ENCODE measurements at places on chromosomes 5 and 9.

- DNase-seq, result no peak
Measured at GRCh38 chr5:155629597-155629996, 616.0 kb downstream of the KIF4B start.

DNA sequence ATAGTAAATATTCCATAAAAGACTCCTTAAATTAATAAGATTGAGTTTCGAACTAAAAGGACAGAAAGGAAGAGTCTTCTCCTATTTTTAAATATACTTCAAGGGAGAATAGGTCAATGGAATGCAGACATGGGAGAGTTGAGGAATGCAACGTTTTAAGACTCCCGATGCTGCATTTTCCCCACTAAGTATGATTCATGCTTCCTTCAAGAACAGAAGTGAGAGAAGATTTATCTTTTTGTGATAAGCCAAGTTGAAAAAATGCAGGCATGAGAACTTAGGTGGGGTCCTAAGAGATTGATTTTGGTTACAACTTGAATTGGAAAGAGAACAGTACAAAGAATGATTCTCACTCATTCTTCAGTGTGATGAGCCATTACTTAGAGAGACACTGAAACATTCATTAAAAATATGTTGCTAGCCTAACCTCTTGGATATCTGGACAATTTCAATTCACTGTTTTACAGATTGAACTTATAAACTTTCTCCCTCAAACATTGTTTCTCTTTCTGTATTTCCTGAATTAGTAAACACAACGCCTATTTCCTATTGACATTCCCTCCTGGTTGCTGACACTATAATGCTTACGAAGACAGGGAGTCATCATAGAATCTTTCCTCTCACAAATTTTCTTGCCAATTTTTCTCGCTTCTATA, 1666.1 kb upstream of the WWC1 start:
- DNase-seq, result no peak

DNA sequence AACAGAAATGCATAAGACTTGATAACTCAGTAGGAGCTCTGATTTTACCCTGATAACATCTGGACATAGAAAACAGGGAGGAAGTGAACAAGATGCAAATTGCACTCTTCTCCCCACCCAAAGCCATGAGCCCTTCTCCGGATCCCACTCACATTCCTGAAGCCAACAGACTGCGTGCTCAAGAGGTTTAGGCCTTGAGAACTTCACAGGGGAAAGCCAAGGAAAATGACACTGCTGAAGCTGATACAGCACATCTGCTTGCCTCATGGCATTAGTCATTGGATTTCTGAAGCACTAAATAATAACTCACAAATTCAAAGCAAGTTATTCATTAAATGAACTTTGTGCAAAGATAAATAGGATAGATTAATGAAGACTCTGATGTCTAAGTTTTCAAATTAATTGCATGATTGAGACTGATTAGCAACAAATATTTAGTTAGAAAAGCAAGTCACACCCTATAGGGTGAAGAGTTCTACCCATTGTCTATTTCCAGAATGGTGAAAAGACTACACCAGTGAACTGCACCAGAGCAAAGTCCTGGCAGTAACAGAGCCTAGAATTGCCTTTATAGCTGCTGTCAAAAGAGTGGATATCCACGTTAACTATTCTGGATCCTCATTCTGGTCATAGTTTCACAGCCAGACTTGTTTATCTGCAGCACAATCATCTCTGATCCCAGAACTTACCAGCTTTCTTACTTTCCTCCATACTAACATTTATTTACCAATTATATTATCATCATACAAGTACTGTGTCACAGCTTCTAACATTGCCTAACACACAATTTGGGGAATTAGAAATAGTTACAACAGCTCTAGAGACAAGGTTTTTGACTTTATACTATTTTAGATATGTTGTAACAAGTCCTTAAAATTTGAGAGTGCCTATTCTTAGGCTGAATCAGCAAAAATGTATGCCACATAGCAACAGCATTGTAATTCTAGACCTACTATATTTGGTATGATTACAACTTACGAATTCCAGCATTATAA, 432.1 kb upstream of the RGMB start:
- DNase-seq, result no peak

DNA sequence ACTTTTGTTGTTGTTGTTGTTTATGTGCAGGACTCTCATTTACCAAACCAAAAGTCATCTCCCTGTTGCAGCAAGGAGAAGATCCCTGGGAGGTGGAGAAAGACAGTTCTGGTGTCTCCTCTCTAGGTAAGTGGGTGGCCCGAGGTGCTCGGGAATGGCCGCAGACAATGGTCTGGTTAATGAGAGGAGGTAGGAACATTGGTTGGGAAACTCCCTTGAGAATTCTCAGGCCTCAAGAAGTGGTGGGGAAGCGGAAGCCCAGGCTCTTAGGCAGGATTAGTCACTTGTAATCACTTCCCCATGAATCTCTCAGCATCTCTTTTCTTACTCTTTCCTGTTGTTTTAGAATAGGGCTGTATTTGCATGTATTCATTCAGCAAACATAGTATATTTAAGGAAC, 7.2 kb downstream of the ZNF354B start:
- DNase-seq, result no peak

GRCh38 chr5:170601619-170602018, 97.8 kb downstream of the KCNIP1 start:
- DNase-seq, result no peak

DNA sequence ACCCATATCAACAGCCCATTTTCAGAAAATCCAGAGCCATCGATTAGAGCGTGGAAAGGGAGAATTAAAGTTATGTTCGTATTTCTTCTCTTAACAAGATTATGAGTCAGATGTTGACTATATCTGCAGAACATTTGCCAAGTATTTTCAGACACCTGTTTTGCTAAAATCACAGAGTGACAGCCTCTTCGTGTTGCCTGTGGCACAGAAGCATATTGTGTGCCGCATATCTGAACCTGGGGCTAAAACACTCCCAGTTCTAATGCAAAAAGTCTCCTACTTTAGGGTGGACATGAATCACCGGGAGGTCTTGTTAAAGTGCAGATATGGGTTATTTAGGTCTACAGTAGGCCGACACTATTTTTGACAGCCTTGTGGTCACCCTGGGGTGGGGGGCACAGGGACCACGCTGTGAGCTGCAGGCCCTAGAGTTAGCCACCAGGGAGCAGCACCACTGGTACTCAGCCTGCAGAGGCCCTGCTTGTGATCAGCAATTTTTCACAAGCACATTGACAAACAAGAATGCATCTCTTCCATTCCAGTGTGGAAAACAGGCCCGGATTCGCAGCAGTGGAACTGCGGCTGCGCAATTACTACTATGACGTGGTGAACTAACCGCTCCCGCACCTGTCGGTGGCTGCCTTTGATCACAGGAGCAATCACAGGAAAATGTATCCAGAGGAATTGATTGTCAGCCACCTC, 93.5 kb downstream of the SYK start:
- DNase-seq, result no peak

GRCh38 chr5:143025376-143025775, 255.2 kb downstream of the ARHGAP26 start:
- DNase-seq, result no peak

DNA sequence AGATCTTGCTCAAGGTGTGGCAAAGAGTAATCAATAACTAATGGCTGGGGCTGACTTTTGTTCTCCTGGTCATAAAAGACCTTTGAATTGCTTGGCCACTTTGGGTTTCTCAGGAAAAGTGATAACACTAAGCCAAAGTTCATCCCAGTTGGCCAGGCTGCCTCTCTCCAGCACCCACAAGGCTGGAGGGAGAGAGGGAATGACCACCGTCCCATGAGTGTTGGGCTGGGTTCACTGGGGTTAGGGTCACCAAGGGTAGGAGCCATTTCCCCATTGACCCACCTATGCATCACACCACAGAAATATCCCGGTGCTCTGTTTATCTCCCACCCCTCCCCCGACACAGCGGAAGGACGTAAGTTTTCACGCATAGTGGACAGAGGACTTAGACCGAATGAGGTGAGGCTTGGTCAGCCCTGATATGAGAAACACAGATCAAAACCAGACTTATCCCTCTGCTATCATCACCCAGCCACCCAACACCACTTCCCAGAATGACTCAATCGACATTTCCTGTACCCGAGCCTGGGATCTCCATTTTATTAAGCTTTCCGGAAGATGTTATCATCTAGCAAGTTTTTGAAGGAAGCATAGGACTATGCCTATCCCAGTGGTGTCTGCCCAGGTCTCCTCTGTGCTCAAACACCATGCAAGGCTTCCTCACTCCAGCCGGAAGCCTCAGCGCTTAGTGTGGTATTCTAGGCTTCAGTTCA, 27.0 kb upstream of the PPARGC1B start:
- DNase-seq, result no peak

DNA sequence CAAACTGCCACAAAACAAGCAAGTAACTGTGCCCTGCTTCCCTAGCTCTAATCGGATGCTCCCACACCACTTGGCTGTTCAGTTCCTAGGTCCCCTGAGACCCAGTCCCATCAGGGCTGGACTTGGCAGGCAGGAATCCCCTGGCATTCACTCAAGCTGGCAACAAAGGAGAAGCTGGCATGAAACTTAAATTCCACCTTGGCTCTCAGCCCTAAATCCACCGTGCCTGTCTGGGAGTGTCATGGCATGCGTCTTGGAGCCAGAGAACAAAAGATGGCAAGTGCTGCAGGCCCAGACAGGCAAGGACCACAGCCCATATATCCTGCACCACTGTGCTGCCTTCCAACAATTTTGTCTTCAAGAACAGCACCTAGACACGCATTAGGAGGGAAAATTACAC, 38.2 kb downstream of the ETF1 start:
- DNase-seq, result peak; percentile 28

DNA sequence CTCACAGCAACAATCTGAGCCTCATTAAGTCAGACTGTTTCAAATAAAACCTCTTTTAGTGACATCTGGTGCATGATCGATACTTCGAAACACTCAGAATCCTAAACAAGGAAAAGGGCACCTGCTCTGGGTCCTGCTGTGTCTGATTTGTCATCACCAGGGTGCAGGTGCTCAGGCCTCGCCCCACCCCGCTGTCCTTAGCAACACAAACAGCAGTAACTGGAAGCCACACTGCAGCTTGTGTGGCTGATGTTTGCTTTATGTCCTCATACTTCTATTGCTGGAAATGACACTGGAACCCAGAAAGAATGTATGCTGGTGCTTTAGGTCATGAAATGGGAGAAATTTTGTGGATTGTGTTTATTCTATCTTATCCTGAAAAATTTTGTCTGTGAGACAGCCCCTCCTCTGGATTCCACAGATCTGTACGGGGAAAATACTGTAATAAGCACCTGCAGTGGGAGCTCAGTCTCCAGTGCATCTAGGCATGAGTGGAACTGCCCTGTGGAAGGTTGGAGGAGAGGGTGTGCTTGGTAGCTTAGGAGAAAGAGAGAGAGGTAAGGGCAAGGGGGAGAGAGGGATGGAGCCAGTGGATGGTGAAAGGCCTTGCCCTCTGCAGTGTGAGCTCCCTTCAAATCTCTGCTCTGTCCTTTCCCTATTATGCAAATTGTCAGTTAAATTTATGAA, 284.2 kb downstream of the SMARCA2 start:
- peak; percentile 99 for DNase-seq

DNA sequence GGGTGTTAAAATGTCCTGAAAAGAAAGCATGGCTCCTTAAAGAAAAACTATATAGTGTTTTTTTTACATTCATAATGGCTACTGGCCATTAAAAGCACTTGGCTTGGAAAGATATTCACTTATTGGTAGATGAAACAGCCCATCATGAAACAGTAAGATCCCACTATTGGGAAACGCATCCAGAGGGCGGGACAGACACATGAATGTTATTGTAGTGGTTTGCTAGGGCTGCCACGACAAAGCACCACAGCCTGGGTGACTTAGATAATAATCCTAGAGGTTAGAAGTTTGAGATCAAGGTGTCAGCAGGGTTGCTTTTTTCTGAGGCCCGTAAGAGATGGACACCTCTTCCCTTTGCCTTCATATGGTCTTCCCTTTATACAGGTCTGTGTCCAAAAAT, 139.4 kb upstream of the ANKH start:
- no peak for DNase-seq

DNA sequence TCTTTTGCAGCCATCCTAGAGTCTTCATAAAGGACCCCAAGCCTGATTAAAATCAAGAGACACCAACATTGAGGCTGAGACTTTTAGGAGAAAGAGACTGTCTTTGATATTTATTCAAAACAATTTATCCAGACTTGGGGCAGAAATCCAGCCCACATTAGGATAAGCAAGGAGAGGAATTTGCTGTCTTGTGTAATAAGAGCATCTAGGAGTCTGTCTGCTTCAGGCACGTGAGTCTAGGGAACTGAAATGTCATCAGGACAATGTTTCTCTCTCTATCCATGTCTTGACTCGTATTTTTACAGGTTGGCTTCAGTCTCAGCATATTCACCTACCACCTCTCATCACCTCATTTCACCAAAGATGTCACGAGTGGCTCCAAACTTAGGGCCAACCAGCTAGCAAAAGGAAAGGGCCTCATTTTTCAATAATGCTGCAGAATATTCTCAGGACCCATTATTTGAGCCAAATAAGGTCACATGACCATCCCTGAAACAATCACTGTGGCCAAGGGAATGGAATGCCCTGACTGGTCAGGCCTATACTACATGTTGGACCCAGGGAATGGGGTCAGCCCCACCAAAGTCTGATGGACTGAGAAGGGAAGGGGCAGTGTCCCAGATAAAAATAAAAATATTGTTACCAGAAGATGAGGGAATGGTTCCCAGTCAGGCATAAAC, 70.3 kb upstream of the SAP30L start:
- DNase-seq, result no peak

GRCh38 chr9:37966412-37967013, 62.6 kb upstream of the SLC25A51 start:
- DNase-seq, result no peak

GRCh38 chr9:13759551-13759950, 480.1 kb upstream of the MPDZ start:
- DNase-seq, result no peak

GRCh38 chr9:10148796-10149195, 464.0 kb downstream of the PTPRD start:
- DNase-seq, result no peak

DNA sequence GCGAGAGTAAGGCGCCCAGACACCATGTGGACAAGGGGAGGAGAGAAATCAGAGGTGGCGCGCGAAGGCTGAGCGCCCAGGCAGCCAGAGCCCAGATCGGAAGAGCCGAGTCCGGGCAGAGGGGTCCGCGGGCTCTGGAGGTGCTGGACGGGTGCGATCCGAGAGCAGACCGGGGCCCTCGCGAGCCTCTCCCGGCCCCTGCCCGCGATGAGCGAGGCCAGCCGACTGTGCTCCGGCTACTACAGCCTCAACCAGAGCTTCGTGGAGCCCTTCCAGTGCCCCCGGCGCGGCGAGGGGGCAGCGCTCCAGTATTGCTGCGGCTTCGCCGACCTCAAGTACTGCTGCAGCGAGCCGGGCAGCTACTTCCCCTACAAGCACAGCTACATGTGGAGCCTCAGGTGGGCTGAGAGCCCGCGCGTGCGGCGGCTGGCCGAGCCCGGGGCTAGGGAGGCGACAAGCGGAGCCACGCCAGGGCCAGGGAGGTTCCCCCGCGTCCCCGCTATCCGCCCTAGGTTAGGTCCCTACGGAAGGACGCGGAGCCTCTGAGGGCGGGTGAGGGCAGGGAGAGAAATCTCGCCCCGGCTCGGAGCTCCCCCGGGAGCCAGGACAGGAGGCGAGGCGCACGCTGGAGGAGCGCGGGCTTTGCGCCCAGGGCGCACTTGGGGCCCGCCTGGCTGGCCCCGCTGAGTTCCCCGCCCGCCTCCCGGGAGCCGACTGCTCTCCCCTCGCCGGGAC, at the start of gene SHISAL2B:
SHISAL2B (plus strand) TSS at position 87 of the 735 bp plus-strand sequence; CDS start at position 208, 121 bp downstream.
- peak; percentile 25 for DNase-seq

- DNase-seq, result no peak
Measured at GRCh38 chr9:121962421-121962820, 130.7 kb downstream of the TTLL11 start.

- no peak for DNase-seq
Measured at GRCh38 chr9:122128007-122128968, 31.3 kb downstream of the NDUFA8 start.

- peak; percentile 65 for DNase-seq
Measured at GRCh38 chr9:84851935-84852585, 182.5 kb downstream of the NTRK2 start.
